ENCODE measurements at places on chromosomes 1 and 21. TPM values are rescaled to one million over a fixed set of nuclear protein-coding genes. Genes with fewer than 3 reads are reported as not detected.

- H3K27me3 ChIP-seq: no peaks in the 10 kb centered on the region
- no peaks in the 10 kb centered on the region for H3K4me1 ChIP-seq
- DNase-seq: no peak
- no peak overlapping the region for H3K27ac ChIP-seq
- peaks cover 7% of the 10 kb centered on the region for H3K36me3 ChIP-seq
Measured at GRCh38 chr1:169129109-169129784, 22.8 kb downstream of the ATP1B1 start.

GRCh38 chr1:6950001-6950765 is 164.9 kb downstream of the CAMTA1 start:
- no peaks in the 10 kb centered on the region for H3K4me1 ChIP-seq
- no peak for DNase-seq
- no peaks in the 10 kb centered on the region for H3K36me3 ChIP-seq
- no peaks in the 10 kb centered on the region for H3K27me3 ChIP-seq

GRCh38 chr1:171366085-171366484 is 52.1 kb downstream of the FMO4 start:
- H3K4me1 ChIP-seq: no peaks in the 10 kb centered on the region
- no peak overlapping the region for H3K27ac ChIP-seq
- no peak overlapping the region for H3K4me3 ChIP-seq

DNA sequence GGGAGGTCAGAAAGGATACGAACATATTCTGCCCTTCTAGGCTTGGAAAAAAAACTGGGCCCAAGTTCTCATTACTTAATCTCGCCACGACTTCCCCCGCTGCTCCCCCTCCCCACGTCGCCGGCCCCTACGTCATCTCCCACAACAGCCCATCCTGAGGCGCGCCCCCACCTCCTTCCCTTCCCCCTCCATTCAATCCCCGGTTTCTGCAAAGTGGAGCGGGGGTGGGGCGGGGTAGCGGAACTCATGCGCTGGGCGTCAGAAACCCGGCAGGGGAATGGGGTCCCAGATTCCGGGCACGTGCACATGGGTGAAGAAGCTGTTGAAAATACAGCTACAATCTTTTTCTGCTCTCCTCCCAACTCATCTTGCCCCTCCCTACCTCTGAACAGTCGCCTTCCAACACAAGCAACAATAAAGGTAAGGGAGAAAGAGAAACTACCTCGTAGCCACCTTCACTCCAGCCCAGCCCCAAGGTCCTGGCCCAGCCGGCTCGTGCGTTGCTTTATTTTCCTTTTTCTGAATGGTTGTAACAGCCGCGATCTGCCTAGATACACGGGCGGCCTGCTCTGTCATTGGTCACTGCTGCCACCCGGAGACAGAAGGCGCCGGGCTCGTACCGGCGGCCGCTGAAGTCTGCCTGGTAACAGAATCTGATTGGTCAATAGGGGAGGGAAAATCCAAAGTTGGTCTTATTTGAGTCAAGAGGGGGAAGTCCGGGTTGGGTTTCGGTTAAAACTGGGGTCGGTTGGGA is at the start of gene RFX5:
RFX5 (minus strand) TSS at position 484 of the 754 bp plus-strand sequence. CDS start 932 bp downstream, outside the sequence.
- no peaks in the 10 kb centered on the region for H3K27me3 ChIP-seq
- H3K36me3 ChIP-seq: peaks cover 39% of the 10 kb centered on the region
- DNase-seq: peak; percentile 97
- H3K4me3 ChIP-seq: peak within 1 kb of the TSS; percentile 89

DNA sequence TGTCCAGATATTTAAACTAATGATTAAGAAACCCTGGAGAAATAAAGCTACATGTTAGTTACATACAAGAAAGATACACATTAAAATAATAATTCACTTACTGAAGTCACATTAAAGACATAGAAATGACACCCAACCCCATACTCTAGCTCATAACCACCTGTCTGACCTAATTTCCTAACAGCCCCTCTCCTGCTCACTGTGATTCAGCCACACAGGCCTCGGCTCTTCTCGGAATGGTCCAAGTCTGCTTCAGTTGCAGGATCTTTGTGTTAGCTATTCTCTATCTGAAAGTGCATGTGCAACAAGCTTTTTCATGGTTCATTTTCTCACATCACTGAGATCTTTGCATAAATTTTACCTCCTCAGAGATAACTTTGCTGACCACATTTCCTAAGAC is 209.8 kb downstream of the TM2D1 start:
- peaks cover 17% of the 10 kb centered on the region for H3K27me3 ChIP-seq
- DNase-seq: no peak
- H3K36me3 ChIP-seq: no peaks in the 10 kb centered on the region
- no peak overlapping the region for H3K4me3 ChIP-seq
- no peak overlapping the region for H3K27ac ChIP-seq

DNA sequence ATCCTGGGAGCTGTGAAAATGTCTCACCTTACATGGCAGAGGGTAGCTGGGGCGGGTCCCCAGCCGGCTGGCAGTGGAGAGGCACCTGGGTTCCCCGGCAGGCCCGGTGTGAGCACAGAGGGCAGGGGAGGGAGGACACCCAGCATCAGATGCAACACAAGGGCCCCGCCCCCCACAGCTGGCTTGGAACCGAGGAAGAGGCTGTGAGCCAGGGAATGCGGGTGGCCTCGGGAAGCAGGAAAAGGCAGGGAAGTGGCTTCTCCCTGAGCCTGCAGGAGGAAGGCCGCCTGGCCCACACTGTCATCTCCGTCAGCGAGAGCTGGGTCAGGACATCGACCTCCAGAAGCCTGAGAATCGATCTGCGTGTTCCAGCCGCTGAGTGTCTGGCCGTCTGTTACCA is 87.3 kb downstream of the SIK1 start:
- no peak overlapping the region for H3K4me3 ChIP-seq
- peaks cover 3% of the 10 kb centered on the region for H3K27me3 ChIP-seq
- DNase-seq: no peak
- H3K4me1 ChIP-seq: peaks cover 8% of the 10 kb centered on the region
- peaks cover 6% of the 10 kb centered on the region for H3K36me3 ChIP-seq

- DNase-seq: no peak
- H3K27ac ChIP-seq: no peak overlapping the region
- H3K36me3 ChIP-seq: no peaks in the 10 kb centered on the region
- H3K4me3 ChIP-seq: no peak overlapping the region
Measured at GRCh38 chr1:68808351-68808750, 311.5 kb upstream of the DEPDC1 start.

DNA sequence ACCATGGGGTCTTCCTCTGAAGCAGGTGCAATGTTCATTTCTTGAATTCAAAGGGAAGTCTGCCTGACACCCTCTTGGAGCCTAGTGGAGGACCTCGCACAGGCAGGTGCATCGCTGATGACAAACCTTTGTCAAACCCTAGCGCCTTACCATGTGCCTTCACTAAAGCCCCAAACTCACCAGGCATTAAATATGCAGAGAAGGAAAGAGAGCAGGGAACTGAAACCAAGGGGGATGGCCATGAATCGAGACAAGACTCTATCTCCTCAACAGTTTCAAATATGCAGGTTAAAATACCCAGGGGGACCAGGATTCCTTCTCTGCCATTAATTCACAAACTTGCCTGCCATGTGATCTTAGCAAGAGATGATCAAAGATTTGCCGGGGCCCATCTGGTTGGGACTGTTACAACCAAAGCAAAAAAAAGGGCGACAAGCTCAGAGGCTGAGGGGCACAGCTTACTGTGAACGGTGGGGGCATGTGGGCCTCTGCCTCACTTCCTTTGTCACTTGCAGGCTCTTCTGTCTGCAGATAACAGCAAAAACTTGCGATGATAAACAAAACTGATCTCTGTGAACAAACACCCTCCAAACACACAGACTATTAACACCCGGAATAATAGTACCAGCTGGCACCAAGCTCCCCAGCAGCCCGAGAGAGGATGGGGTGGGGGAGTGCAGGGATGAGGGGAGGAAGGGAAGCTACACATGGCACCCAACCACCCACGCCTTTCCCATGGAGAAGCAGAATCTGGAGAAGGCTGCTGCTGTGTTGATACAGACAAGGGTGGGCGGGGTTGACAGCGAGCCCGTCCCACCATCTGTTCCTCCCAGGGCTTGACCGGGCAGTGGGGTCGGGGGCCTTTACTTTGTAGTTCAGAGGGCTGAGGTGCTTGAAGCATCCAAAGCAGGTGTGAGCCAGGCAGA is 33.9 kb downstream of the TMEM63A start:
- no peak for DNase-seq
- peaks cover 41% of the 10 kb centered on the region for H3K4me1 ChIP-seq
- peaks cover 56% of the 10 kb centered on the region for H3K36me3 ChIP-seq
- H3K27me3 ChIP-seq: no peaks in the 10 kb centered on the region
- H3K27ac ChIP-seq: peak overlapping the region; percentile 78

DNA sequence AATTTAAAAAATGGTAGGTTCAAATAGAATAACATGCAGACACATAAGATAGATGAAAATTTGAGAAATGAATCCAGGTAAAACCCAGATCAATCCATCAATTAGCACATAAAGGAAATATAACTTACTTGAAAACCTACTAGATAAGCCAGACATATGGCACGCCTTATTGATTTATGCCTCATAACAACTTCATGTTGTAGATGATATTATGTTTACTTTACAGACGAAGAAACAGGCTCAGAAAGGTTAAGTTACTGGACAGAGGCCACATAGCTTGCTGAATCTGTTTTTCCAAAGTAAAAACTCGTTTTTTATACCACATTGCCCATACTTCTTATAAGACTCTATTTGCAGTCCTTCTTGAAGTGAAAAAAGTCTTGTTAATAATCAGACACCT is 22.1 kb upstream of the NCF2 start:
- DNase-seq: no peak
- no peaks in the 10 kb centered on the region for H3K36me3 ChIP-seq
- peaks cover 7% of the 10 kb centered on the region for H3K27me3 ChIP-seq
- no peak overlapping the region for H3K27ac ChIP-seq

TAS1R3 gene
- 3.7 TPM for total RNA-seq

DNA sequence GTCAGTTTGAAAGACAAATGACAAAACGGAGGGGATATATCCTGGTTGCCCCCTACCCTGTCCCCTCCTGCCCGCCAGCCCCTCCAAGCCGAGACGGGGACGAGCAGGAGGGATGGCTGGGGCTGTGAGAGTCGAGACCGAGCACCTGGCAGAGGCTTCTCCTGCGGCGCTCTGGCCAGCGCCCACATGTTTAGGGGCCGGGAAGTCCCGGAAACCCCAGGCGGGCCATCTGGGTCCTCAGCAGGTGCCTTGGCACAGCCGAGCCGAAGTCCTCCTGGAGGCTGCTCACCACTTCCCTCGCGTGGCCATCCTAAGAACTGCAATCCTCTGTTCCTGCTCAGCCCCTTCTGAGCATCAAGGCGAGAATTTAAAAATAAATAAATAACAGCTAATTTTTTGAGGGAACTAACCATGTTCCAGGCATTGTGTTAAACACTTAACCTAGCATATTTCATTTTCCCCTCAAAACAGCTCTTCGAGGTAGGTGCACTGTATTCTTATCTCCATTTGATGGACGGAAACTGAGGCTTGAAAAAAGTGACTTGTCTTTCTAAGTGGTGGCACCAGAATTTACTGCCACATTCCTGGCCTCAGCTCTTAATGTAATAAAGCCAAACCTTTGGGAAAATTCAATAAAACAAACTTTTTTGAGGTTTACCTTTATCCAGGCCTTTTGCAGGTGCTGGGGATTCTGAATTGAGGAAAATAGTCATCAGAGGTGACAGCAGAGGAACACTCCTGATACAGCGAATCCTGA is 3.5 kb upstream of the RIMS3 start:
- H3K27ac ChIP-seq: no peak overlapping the region
- peak; percentile 85 for DNase-seq

DNA sequence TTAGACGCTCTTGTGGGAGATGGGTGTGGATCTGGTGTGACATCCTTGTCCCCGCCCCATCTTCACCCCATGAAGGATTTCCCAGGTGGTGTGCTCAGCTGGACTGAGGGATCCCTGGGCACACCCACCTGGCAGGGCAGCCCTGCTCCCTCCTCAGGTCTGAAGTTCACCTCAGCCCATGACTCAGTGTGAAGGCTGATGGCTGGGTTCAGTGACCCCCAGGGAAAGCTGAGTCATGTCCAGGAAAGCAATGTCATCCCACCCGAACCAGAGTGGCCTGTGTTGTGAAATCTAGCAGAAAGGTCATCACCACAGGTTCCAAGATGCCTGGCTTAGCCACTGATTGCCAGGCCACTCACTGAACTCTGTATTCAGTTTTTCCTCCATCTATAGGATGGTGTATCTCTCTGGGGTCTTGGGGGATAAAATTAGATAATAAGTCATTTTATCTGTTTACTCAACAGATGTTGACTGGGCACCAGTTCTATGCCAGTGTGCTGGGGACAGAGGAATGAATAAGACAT is 97.7 kb upstream of the JUN start:
- no peak overlapping the region for H3K27ac ChIP-seq
- no peaks in the 10 kb centered on the region for H3K36me3 ChIP-seq
- DNase-seq: no peak
- no peak overlapping the region for H3K4me3 ChIP-seq
- peaks cover 25% of the 10 kb centered on the region for H3K4me1 ChIP-seq
- peaks cover 2% of the 10 kb centered on the region for H3K27me3 ChIP-seq

DNA sequence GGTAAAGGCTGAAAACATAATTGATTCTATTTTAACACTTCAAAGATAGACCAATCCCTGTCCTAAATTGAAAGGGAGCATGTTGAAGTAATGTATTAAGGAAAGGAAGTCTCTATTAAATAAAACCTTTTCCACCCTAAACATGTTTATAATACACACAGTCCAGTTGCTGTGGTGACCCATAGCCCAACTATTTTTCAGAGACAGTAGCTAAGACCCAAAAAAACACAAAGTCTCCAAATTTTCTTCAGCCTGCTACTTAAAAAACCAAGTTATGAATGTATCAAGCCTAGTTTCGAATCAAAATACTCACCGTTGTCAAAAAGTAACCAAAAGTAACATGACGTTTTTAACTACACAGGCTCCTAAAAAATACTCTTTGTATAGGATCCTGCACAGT is 1.6 kb downstream of the ELK4 start:
- peak overlapping the region; percentile 95 for H3K27ac ChIP-seq
- H3K4me1 ChIP-seq: peaks cover 49% of the 10 kb centered on the region
- no peak for DNase-seq
- H3K27me3 ChIP-seq: no peaks in the 10 kb centered on the region
- H3K36me3 ChIP-seq: peaks cover 36% of the 10 kb centered on the region

GRCh38 chr1:93801471-93801870 is 77.5 kb downstream of the DNTTIP2 start:
- H3K4me3 ChIP-seq: no peak overlapping the region
- H3K4me1 ChIP-seq: no peaks in the 10 kb centered on the region
- no peak overlapping the region for H3K27ac ChIP-seq
- DNase-seq: no peak
- H3K27me3 ChIP-seq: peaks cover 8% of the 10 kb centered on the region

PTBP2 gene
- total RNA-seq: 14.6 TPM

IL19 gene
- not detected for total RNA-seq

- H3K27me3 ChIP-seq: no peaks in the 10 kb centered on the region
- no peaks in the 10 kb centered on the region for H3K4me1 ChIP-seq
- no peak overlapping the region for H3K4me3 ChIP-seq
- H3K36me3 ChIP-seq: no peaks in the 10 kb centered on the region
Measured at GRCh38 chr1:52190500-52191252, 48.8 kb downstream of the ZFYVE9 start.

GRCh38 chr1:108816049-108816893 is 40.6 kb downstream of the AKNAD1 start:
- H3K4me1 ChIP-seq: no peaks in the 10 kb centered on the region
- no peak overlapping the region for H3K27ac ChIP-seq
- peaks cover 14% of the 10 kb centered on the region for H3K27me3 ChIP-seq
- H3K36me3 ChIP-seq: peaks cover 3% of the 10 kb centered on the region

GRCh38 chr1:12064073-12064969 is 1.2 kb downstream of the TNFRSF8 start:
- peak overlapping the region; percentile 70 for H3K4me3 ChIP-seq
- no peak for DNase-seq
- peaks cover 59% of the 10 kb centered on the region for H3K4me1 ChIP-seq

Measured in activated CD4-positive, alpha-beta T cell treated with anti-CD3 and anti-CD28 coated beads, Interleukin-2, amount 10 ng/mL, durations not matched to agents 7 days and 5 days (primary cell).